Breast epithelium (tissue), 4 donors: ENCODE measurements at places on chromosomes 2 and 18. TPM values are rescaled to one million over a fixed set of nuclear protein-coding genes. Genes with fewer than 3 reads are reported as not detected.

The KLF7 gene
- 37.3 TPM for total RNA-seq

- DNase-seq = no peak
Observed at GRCh38 chr2:182445391-182445965, 18.6 kb upstream of the PDE1A start.

GRCh38 chr18:26479065-26479680 is 69.2 kb downstream of the KCTD1 start:
- no peak for DNase-seq

DNA sequence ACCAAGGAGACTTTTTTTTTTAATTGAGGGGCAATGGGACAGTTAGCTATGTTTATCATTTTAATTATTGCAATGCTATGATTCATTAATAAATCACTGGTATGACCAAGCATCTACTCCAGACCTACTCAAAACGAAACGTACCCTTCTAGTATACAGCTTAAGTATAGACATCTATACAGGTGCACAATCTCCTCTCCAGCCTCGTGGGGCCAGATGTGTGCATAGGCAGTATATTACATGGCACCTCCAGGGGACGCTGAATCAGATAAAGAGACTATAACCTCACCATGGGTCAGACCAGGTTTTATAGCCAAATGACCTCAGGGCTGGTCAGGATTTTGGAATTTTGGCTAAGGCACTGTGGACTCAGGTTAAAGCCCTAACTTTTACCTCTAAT is 86.6 kb downstream of the SS18 start:
- no peak for DNase-seq

- no peak for DNase-seq
Observed at GRCh38 chr2:234932591-234933168, 19.1 kb upstream of the SH3BP4 start.

- no peak for DNase-seq
Observed at GRCh38 chr2:232448304-232448690, 7.7 kb upstream of the ALPI start.
